CD4-positive, alpha-beta memory T cell (primary cell): ENCODE measurements at places on chromosomes 1 and 21. TPM values are rescaled to one million over a fixed set of nuclear protein-coding genes. Genes with fewer than 3 reads are reported as not detected.

GRCh38 chr21:37580666-37581065 lies 214.1 kb downstream of the DYRK1A start:
- H3K4me1 ChIP-seq: no peaks in the 10 kb centered on the region
- H3K36me3 ChIP-seq: no peaks in the 10 kb centered on the region
- no peak overlapping the region for H3K4me3 ChIP-seq
- no peak overlapping the region for H3K27ac ChIP-seq

DNA sequence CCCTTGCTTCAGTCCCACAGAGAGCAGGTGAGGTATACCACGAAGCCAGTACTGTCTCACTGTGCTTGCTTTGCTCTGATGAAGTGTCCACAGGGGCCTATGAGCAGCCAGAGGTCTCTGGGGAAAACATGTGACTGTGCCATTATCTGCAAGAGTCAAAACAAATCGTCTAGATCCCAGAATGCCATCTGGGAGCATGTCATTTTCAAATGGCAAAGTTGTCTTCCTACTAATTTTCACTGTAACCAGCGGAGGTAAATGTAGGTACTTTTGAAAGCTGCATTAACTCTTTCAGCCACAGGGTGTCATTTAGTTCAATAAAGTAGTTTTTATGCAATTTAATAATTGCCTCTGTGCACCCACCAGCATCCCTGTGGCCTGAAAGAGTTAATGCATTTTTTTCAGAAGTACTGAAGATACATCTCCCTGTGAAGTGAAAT lies 173.6 kb upstream of the SGIP1 start:
- peaks cover 78% of the 10 kb centered on the region for H3K4me1 ChIP-seq
- no peak overlapping the region for H3K4me3 ChIP-seq
- no peak overlapping the region for H3K27ac ChIP-seq

The LGR6 gene
- total RNA-seq: not detected

- H3K27me3 ChIP-seq: no peaks in the 10 kb centered on the region
- no peaks in the 10 kb centered on the region for H3K36me3 ChIP-seq
- H3K4me3 ChIP-seq: no peak overlapping the region
- DNase-seq: peak; percentile 67
Measured at GRCh38 chr1:179709841-179710329, 33.2 kb upstream of the FAM163A start.

DNA sequence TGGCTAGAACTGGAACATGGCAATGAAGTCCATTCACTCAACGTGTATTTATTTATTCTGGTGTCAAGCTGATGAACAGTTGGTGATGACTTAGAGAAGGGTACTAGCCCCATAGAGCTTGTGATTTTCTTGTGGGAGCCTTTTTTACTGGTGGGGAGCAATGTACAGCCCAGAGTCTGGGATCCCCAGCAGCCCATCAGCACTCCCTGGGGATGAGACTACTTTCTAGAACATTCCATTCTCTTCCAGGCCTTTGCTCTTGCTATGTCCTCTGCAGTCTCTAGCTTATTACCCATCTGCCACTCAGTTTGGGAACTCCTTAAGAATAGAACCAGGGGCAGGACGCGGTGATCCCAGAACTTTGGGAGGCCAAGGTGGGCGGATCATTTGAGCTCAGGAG lies 11.6 kb downstream of the SLC2A1 start:
- no peak overlapping the region for H3K4me3 ChIP-seq
- no peak overlapping the region for H3K27ac ChIP-seq
- H3K36me3 ChIP-seq: peaks cover 10% of the 10 kb centered on the region
- H3K4me1 ChIP-seq: peaks cover 95% of the 10 kb centered on the region

GRCh38 chr21:18369115-18369514 lies 34.5 kb downstream of the TMPRSS15 start:
- H3K36me3 ChIP-seq: no peaks in the 10 kb centered on the region
- no peaks in the 10 kb centered on the region for H3K4me1 ChIP-seq
- DNase-seq: no peak
- no peak overlapping the region for H3K27ac ChIP-seq
- H3K27me3 ChIP-seq: no peaks in the 10 kb centered on the region

The S100A1 gene
- not detected for total RNA-seq

GRCh38 chr21:39712976-39713375 lies 32.0 kb upstream of the IGSF5 start:
- no peaks in the 10 kb centered on the region for H3K36me3 ChIP-seq
- no peaks in the 10 kb centered on the region for H3K4me1 ChIP-seq
- H3K4me3 ChIP-seq: no peak overlapping the region
- no peak for DNase-seq
- H3K27ac ChIP-seq: no peak overlapping the region

- H3K27ac ChIP-seq: no peak overlapping the region
- no peak for DNase-seq
- H3K4me3 ChIP-seq: no peak overlapping the region
- no peaks in the 10 kb centered on the region for H3K4me1 ChIP-seq
Measured at GRCh38 chr1:109331113-109331512, 24.3 kb upstream of the MYBPHL start.

DNA sequence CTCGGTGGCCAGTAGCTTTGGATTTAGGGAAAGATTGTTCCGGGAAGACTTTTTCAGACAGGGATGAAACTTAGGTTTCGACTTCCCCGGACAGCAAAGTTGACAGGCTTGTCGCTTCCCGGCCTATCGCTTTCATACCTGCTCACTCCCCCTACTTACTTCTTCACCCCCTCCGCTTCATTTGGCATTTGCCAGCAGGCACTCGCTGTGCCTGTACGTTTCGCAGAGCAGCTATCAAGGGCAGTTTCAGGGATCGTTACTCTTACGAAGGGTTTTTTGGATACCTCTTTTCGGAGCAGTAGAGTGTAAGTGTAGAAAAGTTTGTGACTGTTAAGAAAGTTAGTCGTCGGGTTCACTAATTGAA lies 393 bp downstream of the BLZF1 start:
- peaks cover 6% of the 10 kb centered on the region for H3K36me3 ChIP-seq
- peaks cover 41% of the 10 kb centered on the region for H3K4me1 ChIP-seq
- H3K4me3 ChIP-seq: peak overlapping the region; percentile 96
- H3K27ac ChIP-seq: peak overlapping the region; percentile 71
- no peak for DNase-seq
- H3K27me3 ChIP-seq: no peaks in the 10 kb centered on the region

- no peak overlapping the region for H3K4me3 ChIP-seq
- H3K27ac ChIP-seq: no peak overlapping the region
Measured at GRCh38 chr21:46122237-46122671, 24.3 kb downstream of the COL6A2 start.

- no peak overlapping the region for H3K4me3 ChIP-seq
- H3K4me1 ChIP-seq: peaks cover 12% of the 10 kb centered on the region
- H3K27ac ChIP-seq: no peak overlapping the region
- no peaks in the 10 kb centered on the region for H3K27me3 ChIP-seq
- DNase-seq: no peak
- no peaks in the 10 kb centered on the region for H3K36me3 ChIP-seq
Measured at GRCh38 chr21:34524646-34525601, 12.9 kb upstream of the KCNE1 start.

GRCh38 chr1:159556931-159557369 lies 21.1 kb upstream of the OR10J5 start:
- H3K4me1 ChIP-seq: no peaks in the 10 kb centered on the region
- no peak overlapping the region for H3K4me3 ChIP-seq
- no peak overlapping the region for H3K27ac ChIP-seq

GRCh38 chr1:10292188-10292587 lies 81.8 kb downstream of the KIF1B start:
- no peak overlapping the region for H3K27ac ChIP-seq
- H3K4me1 ChIP-seq: no peaks in the 10 kb centered on the region
- H3K36me3 ChIP-seq: peaks cover 18% of the 10 kb centered on the region

GRCh38 chr21:36654324-36654723 lies 44.6 kb upstream of the SIM2 start:
- no peaks in the 10 kb centered on the region for H3K27me3 ChIP-seq
- no peaks in the 10 kb centered on the region for H3K4me1 ChIP-seq
- H3K4me3 ChIP-seq: no peak overlapping the region
- H3K36me3 ChIP-seq: no peaks in the 10 kb centered on the region
- DNase-seq: no peak

GRCh38 chr1:211614615-211615014 lies 35.7 kb upstream of the SLC30A1 start:
- DNase-seq: no peak
- no peaks in the 10 kb centered on the region for H3K4me1 ChIP-seq
- H3K4me3 ChIP-seq: no peak overlapping the region

GRCh38 chr1:224175617-224176016 lies 7.4 kb upstream of the DEGS1 start:
- no peaks in the 10 kb centered on the region for H3K36me3 ChIP-seq
- peaks cover 7% of the 10 kb centered on the region for H3K4me1 ChIP-seq
- DNase-seq: no peak
- no peak overlapping the region for H3K27ac ChIP-seq
- no peaks in the 10 kb centered on the region for H3K27me3 ChIP-seq

- no peak for DNase-seq
- H3K27me3 ChIP-seq: no peaks in the 10 kb centered on the region
- H3K4me1 ChIP-seq: peaks cover 22% of the 10 kb centered on the region
- no peak overlapping the region for H3K4me3 ChIP-seq
- H3K27ac ChIP-seq: no peak overlapping the region
Measured at GRCh38 chr1:46408356-46409062, 14.4 kb downstream of the FAAH start.

- no peaks in the 10 kb centered on the region for H3K36me3 ChIP-seq
- DNase-seq: no peak
- peaks cover 9% of the 10 kb centered on the region for H3K4me1 ChIP-seq
- no peak overlapping the region for H3K4me3 ChIP-seq
Measured at GRCh38 chr1:59079434-59080140, 217.3 kb upstream of the FGGY start.

- H3K27me3 ChIP-seq: no peaks in the 10 kb centered on the region
- H3K4me3 ChIP-seq: no peak overlapping the region
- H3K27ac ChIP-seq: no peak overlapping the region
- DNase-seq: no peak
- H3K4me1 ChIP-seq: no peaks in the 10 kb centered on the region
Measured at GRCh38 chr1:15939181-15940109, 36.5 kb downstream of the ZBTB17 start.

The C1QC gene
- total RNA-seq: 3.3 TPM
